ENCODE measurements at places on chromosomes 1 and 21. TPM values are rescaled to one million over a fixed set of nuclear protein-coding genes. Genes with fewer than 3 reads are reported as not detected.

IFI44 gene
- total RNA-seq, result 35.5 TPM

CRTC2 gene
- total RNA-seq, result 166 TPM

DIP2A gene
- total RNA-seq, result 170 TPM

CIART gene
- total RNA-seq, result 2.4 TPM

C1QB gene
- total RNA-seq, result 1.3 TPM

PPM1J gene
- total RNA-seq, result not detected

RGS13 gene
- total RNA-seq, result 1.3 TPM

TMCC2 gene
- 1.5 TPM for total RNA-seq

ST6GALNAC5 gene
- not detected for total RNA-seq

NT5C1A gene
- not detected for total RNA-seq

Measured in natural killer cell (primary cell).